ENCODE measurements at places on chromosomes 16 and 17.

GRCh38 chr17:17621254-17621653, 29.7 kb upstream of the PEMT start:
- no peak for DNase-seq

- DNase-seq, result no peak
Observed at GRCh38 chr16:14365200-14365851, 264.7 kb downstream of the PARN start.

GRCh38 chr17:72119873-72120641, 763 bp upstream of the SOX9 start:
- peak; percentile 89 for DNase-seq

DNA sequence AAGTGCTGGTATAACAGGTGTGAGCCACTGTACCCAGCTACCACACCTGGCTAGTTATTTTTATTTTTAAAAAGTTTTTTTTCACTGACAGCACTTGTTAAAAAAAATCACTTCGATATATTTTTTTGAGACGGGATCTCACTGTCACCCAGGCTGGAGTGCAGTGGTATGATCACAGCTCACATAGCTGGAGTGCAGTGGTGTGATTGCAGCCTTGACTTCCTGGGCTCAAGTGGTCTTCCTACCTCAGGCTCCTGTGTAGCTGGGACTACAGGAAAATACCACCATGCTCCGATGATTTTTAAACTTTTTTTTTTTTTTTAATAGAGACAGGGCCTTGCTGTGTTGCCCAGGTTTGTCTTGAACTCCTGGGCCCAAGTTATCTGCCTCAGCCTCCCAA, 12.9 kb downstream of the NBR1 start:
- no peak for DNase-seq

DNA sequence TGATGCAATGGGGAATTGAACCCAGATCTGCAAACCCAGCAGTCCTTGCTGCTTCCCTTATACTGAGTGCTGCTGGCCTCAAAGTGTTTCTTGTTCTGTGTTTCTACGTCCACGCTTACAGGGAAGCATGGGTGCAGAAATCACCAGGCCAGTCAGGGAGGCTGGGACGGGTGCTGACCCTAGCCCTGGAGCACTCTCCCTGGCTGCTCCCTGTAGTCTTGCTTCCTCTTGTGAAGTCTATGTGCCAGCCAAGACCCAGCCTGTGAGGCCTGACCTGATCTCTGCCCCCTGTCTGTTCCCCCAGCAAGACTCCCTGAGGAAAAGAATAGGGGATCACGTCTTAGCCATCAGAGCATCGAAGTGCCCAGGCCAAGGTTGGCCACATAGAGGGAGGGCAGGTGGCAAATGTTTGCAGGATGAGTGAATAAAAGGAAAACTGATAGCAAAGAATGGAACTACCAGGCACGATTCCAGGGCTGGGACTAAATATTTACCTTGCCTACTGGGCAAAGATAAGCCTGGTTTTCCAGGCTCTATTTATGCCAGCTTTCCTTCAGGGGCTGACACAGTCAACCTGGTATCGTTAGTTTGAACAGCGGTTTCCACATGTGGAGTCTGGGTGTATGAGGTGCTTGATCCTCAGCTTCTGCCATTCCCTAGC, 41.2 kb upstream of the RHOT1 start:
- DNase-seq, result peak; percentile 49

DNA sequence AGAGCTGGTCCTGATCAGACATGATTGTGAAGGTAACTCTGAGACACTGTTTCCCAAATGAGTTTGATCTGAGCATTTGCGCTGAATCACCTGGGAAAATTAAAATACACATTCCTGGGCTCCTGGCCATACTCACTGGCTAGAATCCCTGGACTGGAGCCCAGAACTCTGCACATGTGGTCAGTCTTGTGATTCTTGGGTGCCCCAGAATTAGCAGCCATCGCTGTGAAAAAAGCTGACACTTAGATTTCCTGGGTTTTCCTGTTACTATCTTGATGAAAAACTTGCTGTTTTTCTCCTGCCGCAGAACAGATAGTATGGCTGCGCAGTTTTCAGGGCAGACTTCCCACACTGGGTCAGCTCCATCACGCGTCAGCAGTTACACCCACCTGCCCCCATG, 24.6 kb downstream of the NECAB2 start:
- no peak for DNase-seq

DNA sequence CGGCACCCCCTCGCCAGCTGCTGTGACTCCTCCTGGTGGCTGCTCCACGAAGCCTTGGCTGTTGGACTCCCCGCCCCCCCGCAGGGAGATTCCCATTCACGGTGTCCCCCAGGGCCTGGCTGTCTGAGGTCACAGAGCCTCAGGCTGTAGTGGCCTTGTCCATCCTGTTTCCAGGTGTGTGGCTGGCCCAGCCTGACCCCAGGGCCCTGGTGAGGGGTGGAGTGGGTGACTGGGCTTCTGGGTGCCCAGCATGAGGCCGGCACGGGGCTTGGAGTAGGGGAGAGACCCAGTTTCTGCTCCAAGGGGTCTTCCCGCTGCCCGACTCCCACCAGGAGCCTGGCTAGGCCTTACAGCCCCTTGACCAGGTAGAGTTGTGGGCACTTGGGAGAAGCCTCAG, 10.4 kb downstream of the PRSS27 start:
- no peak for DNase-seq

GRCh38 chr17:17819561-17819995, 17.2 kb downstream of the SREBF1 start:
- DNase-seq, result peak; percentile 91

DNA sequence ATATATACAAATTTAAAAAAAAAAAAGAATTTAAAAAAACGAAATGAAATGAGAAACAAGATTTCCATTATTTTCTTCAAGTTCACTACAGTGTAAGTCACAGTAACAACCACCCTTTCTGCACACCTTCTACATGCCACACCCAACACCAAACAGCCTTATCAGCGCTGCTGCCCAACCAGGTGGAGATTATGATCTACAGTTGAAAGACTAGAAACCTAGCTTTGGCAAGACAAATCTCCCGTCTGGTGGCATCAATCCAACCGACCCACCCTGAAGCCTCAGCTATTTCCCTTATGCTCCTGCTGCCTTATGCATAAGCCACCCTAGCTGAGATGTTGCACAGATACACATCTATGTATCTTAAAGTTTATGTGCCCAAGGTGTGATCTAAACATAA, 60.8 kb downstream of the PARN start:
- no peak for DNase-seq

GRCh38 chr17:27630607-27631410, at the start of gene LGALS9:
TSS of gene LGALS9 (plus strand) at chr17:27631188. CDS start at chr17:27631266, 78 bp downstream.
- peak; percentile 88 for DNase-seq

GRCh38 chr17:46854948-46855347, 3.6 kb downstream of the WNT9B start:
- DNase-seq, result peak; percentile 45

GRCh38 chr17:8465356-8465755, 29.7 kb downstream of the NDEL1 start:
- no peak for DNase-seq

DNA sequence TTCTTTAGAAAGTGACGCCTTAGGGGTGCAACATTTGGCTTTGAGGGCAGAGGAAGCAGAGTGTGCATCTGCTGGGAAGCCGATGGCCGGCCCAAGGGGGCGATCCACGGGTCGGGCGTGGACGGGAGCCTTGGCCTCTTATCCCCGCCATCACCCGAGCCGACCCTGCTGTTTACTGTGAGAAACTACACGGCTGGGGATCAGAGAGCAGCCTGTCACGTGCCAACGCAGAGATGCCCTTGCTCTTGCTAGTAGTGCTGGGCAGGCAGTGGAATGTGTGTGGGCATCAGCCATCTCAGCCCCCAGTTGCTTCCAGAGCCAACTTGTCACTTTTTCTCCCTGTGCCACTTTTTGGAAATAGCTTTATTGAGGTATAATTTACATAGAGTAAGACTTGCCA, 26.7 kb upstream of the ITGB4 start:
- DNase-seq, result no peak

- DNase-seq, result no peak
Observed at GRCh38 chr16:72798264-72798663, 249.7 kb downstream of the ZFHX3 start.

- DNase-seq, result no peak
Observed at GRCh38 chr17:55983096-55983495, 170.2 kb upstream of the ANKFN1 start.

DNA sequence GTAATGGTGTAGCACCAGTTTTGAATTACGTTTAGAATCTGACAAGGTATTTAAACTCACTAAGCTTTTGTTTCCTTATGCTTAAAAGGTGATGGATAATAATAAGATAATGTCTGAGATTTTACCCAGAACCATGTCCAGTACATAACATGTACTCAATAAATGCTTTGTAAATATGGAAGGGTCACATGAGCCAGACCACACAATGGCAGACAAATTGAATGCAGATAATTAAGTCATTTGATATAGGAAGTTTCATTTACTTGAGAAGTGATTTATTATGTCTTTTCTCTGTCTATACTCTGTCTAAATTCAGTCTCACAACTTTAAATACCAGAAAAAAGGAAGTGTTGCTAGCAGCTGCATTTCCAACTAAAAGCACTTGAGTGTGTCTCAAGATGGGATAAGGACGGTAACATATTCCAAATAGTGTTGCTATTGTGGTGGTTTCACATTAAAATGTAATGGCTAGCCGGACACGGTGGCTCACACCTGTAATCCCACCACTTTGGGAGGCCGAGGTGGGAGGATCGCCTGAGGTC, 52.5 kb upstream of the DHX40 start:
- no peak for DNase-seq

Measured in endodermal cell (in vitro differentiated cells).